Tongue (tissue), 3 donors: ENCODE measurements at places on chromosomes 4 and X.
A peak's percentile ranks its signal among the peaks of the same experiment; 100 is the strongest.

- no peak for DNase-seq
Measured at GRCh38 chrX:28133763-28134162, 152.5 kb upstream of the DCAF8L1 start.

GRCh38 chr4:123579961-123580360 lies 183.4 kb downstream of the SPRY1 start:
- no peak for DNase-seq

GRCh38 chrX:46202733-46203514 lies 342.3 kb downstream of the ZNF674 start:
- DNase-seq, result no peak

DNA sequence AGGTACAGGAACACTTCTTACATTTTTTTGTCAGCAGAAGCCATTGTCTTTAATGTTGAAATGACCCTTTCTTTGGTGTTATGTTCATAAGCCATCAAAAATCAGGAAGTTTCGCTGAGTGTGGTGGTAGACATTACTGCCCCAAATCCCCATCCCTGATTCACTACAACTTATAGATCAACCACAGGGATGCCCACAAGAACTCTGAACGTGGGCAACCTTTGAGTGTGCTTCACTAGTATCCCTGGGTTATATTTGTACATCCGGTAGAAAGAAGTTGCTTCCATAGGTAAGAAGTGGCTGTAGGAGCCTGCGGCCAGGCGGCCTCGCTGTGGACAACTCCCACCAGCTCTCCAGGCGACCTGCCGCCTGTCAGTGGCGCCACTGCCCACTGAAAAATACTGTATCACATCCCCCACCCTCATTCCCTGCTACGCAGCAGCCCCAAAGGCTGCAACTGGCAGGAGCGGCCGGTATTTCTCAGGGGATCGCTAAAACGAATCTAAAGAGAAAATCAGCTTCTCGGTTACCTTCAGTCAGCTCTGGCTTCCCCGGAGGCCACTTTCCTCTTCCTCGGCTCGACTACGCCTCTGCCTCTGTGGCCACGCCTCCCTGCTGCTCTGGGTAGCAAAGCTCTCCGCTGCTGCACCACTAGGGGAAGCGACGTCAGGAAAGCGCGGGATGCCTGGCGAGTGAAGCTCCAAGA lies 13.9 kb upstream of the ETDC start:
- peak; percentile 69 for DNase-seq

GRCh38 chr4:52250154-52250553 lies 199.1 kb downstream of the SPATA18 start:
- DNase-seq, result peak; percentile 97

GRCh38 chr4:8681391-8681790 lies 88.8 kb downstream of the CPZ start:
- no peak for DNase-seq

DNA sequence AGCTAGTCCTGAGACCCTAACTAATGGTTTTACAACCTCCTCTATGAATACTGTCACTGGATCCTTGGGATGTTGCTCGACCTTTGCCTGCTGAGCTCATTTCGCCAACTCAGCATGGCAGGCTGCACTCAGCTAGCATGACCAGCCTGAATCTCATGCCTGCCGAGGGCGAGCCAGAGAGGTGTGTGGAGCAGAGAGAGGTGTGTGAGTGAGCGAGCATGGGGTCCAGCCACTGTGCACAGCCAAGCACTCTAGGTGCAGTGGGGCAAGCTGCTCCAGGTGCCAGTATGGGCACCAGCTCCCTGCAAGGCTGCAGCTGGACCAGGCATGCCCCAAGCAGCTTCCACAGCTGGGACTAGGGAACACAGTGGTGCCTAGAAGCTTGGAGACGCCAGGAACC lies 410.9 kb downstream of the PCDH10 start:
- no peak for DNase-seq

- DNase-seq, result peak; percentile 89
Measured at GRCh38 chr4:124322234-124323065, 390.1 kb downstream of the ANKRD50 start.

DNA sequence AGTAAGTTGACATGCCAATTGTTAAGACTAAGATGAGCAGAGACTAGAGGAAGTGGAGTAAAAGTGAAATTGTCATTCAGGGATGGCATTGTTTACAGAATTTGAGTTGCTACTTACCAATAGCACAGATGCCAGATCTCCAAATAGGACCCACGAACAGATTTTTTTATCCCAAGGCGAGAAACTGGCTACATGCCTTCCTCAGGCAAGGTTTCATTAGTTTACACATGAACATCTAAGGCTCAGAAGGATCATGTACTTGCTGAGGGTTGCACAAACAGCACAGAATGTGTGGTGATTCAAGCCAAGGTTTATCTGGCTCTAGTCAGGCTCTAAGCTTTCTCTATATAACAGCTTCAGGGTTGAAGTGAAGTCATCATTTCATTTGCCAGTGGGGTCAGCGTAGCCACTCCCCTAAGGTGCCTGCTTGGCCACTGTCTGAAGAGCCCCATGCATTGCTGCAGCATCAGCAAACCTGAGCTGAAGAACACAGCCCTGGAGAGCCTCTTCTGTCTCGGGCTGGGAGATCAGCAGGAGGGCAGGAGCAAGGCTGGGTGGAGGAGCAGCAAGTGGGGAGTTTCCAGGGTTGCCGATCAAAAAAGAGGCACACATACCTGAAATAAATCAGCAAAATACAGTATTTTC lies 193.0 kb upstream of the LCORL start:
- no peak for DNase-seq

DNA sequence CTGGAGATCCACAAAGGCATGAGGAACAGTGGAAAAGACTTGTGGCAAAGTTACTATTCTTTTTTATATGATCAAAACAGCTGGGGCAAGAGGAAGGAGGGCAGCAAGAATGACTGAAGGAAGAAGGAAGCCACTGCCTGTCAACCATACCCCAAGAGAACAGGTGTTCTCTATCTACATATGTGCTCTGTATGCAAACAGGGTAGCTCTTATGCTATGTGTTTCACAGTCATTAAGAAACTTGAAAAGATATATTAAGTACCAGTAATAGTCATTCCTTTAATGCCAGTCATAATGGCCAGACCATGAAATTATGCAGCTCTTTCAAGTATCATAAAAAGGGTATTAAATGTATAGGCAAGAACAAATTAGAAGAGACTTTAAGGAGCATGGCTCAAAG lies 363.9 kb downstream of the KLHL13 start:
- no peak for DNase-seq

GRCh38 chr4:99324979-99325378 lies 3.8 kb upstream of the ADH1B start:
- peak; percentile 88 for DNase-seq

GRCh38 chr4:122764071-122764820 lies 31.7 kb downstream of the BBS12 start:
- no peak for DNase-seq
